ENCODE measurements at places on chromosomes 5 and 9.

DNA sequence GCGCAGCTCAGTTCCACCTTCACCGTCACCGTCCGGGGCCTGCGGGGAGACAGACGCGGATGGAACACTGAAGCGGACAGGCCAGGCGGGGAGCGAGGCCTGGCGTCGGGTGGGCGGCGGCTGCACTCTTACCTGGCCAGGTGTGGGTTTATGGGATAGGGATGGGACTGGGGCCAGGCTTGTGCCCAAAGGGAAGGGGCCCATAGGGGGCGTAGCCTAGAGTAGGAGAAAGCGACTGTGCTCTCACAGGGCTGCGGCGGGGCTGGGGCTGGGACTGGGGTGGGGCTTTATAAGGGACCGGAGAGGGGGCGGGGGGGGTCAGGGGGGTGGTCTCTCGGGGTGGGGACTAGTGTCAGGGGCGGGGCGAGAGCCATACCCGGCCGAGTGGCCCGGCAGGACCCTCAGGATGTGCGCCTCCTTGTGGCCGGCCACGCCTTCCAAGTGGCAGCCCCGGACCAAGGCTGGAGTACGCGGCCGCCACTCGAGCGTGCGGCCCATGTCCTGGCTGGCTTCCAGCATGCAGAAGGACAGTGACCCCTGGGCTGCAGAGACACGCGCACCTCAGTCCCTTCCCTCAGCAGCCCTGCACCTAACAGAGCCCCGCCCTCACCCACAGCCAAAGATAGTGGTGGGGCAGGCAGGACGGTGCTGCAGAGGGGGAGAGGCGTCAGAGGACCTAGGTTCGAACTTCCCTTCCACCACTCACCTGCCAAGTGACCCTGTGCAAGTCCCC is 22.8 kb downstream of the FPGS start:
- DNase-seq: peak; percentile 83

GRCh38 chr9:87305151-87305550 is 192.5 kb upstream of the DAPK1 start:
- no peak for DNase-seq

- DNase-seq: no peak
These were observed 299.6 kb upstream of the ADCY2 start for GRCh38 chr5:7096294-7096693.

GRCh38 chr5:31833710-31834109 is 194.8 kb downstream of the PDZD2 start:
- DNase-seq: no peak

DNA sequence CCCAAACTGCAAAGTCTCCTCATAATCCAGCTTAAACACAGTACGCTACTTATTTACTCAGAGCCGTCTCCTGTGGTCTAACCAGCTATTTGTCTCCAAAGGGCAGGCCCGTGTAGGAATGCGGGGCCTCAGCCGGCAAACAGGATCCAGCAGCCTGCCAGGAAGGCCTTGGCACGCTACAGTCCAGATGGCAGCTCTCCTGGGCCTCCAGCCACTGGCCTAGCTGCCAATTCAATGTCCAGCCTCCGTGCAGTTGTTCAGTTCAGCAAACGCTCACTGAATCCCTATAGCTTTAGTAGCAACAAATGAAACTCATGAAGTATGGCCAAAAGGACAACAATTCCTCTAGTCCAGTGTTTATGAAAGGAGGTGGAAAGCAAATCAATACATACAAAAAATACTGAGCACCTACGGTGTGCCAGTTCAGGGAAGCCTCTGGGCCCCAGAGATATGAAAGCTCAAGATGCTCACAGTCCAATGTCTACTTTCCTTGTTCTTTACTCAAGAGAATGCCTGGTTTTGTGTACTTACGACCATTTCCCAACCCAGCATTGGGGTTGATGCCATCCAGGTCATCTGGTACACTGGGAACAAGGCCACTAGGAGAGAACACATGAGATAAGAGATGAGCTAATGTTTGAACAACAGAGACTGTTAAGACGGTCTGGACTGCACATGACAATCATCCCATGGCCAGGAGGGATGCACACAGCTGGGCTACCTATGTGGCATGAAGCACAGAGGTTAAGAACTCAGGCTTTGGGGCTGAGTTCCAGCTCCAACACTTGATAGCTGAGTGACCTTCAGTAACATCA is 8.3 kb downstream of the CDK5RAP2 start:
- DNase-seq: no peak

DNA sequence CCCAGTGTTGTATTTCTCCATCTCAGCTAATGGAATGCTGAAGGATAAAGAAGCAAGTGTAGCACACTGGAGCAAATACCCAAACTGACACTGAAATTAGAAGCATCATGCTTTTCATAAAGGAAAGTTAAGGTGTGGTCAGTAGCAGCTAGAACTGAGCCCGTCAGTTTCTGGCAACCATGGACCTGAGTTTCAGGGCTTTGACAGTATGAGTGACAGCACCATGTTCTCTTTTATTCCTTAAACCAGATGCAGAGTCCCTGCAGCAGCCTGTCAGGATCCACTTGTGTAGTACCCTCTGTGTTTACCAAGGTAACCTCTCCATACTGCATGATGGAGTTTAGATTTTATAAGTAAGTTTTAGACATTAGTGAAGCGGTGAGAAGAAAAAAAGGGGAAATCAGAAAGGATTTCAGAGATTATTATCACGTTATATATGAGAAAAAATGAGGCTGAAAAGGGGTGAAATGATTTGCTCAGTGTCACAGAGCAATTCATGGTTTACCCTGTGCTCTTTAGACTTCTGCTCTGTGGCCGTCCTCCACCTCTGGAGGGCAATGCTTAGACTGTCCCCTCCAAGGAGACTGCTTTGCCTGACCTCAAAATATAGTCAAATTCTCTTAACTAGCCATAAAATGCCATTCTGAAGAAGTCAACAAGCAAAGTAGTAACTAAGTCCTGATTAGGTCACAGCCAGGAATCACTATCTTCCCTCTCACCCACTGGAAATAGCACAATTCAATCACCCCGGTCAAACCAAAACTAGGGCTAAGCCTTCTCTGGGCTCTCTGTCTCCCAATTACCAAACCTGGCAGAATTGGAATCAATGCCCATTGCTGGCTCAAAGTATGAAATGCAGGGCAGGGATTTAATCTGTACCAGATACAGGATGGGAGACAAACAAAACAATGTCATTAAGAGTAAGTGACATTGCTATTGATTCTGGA is 10.5 kb upstream of the MYOT start:
- no peak for DNase-seq

GRCh38 chr9:84697509-84698114 is 28.1 kb downstream of the NTRK2 start:
- peak; percentile 74 for DNase-seq

DNA sequence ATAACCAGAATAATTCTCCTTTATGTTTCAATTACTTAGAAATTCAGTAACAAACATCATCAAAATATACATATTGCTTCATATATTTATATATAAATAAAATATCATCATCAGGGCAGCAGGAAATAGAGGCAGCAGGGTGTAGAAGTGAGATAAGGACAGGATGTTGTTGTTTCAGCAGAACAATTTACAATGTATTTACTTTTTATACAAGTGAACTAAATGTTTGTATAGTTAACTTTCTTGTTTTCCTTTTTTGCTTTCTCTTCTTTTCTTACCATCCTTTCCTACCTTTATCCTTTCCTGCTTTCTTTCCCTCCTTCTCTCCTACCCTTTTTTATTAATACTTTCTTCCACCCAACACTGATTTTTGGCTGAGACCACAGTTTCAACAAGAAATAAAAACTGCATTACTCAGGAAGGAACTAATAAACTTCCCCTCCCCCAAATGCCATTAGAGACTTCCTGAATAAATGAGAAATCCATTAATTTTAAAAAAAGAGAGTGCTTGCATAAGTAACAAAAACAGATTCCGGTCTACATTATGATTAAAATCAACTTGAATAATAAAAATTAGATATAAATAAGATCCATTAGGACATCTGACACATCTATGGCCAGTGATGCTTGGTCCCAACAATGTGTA is 159.8 kb upstream of the ACOT12 start:
- DNase-seq: no peak

- no peak for DNase-seq
These were observed 38.6 kb upstream of the PCSK5 start for GRCh38 chr9:75851917-75852316.

DNA sequence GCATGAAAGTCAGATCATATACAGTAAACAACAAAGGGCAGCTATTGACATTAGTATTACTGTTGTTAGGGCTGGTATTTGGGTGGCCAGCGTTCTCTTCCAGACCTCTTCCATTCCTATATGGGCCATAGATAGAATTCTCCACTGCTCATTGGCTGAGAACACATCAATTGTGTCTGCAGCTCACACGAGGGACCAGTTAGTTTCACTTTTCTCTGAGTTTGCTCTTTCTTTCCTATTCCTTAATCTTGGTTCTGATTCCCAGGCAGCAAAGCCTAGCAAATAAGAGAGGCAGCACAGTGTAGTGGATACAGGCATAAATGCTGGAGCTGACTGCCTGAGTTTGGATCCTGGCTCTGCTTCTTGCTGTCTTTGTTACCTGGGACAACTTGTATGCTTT is 476.4 kb downstream of the SPOCK1 start:
- no peak for DNase-seq

DNA sequence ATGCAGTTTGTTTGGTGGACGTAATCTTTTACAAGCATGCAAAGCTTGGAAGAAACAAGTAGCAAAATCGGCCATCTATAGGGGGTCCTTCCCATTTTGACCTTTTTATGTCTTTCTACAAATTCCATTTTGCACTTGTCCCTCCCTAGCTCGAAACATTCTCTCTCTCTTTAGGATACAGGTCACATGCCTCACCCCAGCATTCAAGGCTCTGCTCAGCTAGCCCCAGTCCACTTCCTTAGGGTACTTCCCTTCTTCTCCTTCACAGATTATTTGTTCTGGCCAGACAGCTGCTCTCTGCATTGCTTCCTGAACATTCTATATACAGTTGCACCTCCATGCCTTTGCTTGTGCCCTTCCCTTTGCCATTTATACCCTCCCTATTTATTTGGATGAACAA is 31.7 kb upstream of the TRIM14 start:
- no peak for DNase-seq

GRCh38 chr9:32884482-32884881 is 101.1 kb downstream of the TMEM215 start:
- DNase-seq: no peak

- DNase-seq: no peak
These were observed 202.6 kb downstream of the SEMA5A start for GRCh38 chr5:9343146-9343850.

DNA sequence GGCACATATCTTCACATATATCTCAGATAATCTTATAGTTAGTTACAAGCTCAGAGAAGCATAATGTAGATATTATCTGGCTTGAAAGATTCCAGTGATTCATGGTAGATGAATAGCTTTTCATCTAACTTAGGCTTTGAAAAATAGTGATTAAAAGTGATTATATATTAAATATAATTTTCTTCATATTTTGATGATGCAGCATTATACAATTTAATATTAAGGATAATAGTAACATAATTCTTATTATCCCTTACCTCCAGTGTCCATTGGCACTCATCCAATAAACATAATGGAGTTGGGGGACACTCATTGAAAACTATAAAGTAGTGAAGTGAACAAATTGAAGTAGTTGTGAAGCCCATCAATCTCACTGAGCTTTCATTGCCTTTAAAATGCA is 35.8 kb downstream of the NMUR2 start:
- no peak for DNase-seq

GRCh38 chr9:12702160-12702758 is 9.1 kb downstream of the TYRP1 start:
- DNase-seq: peak; percentile 42

DNA sequence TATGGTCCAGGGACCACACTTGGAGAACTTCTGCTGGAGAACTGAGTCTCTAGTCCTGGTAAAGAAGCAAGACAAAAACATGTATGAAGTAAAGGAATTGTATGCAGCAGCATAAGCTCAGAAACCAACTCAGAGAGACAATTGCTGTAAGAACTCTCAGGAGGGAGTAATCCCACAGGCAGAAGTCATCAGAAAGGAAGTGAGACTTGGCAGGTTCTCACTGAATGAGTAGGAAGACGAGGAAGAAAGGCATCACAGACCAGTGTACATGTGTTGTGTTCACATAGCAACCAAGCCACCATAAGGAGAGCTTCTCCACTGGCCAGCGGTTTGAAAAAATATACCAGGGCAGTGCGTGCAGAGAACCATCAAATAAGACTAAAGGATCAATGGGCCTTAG is 57.9 kb upstream of the FST start:
- DNase-seq: no peak

GRCh38 chr5:16549491-16550206 is 67.1 kb downstream of the RETREG1 start:
- DNase-seq: no peak

- no peak for DNase-seq
These were observed 215.1 kb upstream of the RFX3 start for GRCh38 chr9:3740690-3741419.

DNA sequence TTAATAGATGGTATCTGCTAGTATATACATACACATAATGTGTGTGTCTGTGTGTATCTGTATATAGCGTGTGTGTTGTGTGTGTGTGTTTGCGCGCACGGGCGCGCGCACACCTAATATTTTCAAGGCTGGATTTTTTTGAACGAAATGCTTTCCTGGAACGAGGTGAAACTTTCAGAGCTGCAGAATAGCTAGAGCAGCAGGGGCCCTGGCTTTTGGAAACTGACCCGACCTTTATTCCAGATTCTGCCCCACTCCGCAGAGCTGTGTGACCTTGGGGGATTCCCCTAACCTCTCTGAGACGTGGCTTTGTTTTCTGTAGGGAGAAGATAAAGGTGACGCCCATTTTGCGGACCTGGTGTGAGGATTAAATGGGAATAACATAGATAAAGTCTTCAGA is 757 bp downstream of the FXN start:
- no peak for DNase-seq
